Activated CD4-positive, alpha-beta T cell treated with anti-CD3 and anti-CD28 coated beads for 36 hours (primary cell): ENCODE measurements at places on chromosomes 2 and 18. TPM values are rescaled to one million over a fixed set of nuclear protein-coding genes. Genes with fewer than 3 reads are reported as not detected.
A peak's percentile ranks its signal among the peaks of the same experiment; 100 is the strongest.

GRCh38 chr2:218991674-218992168 lies 1.5 kb downstream of the CRYBA2 start:
- no peak for DNase-seq
- no peak overlapping the region for H3K27ac ChIP-seq
- no peaks in the 10 kb centered on the region for H3K36me3 ChIP-seq
- peaks cover 74% of the 10 kb centered on the region for H3K27me3 ChIP-seq
- H3K4me1 ChIP-seq = no peaks in the 10 kb centered on the region
- H3K4me3 ChIP-seq = no peak overlapping the region

IL37 gene
- not detected for total RNA-seq

GRCh38 chr2:33184041-33184440 lies 237.3 kb downstream of the LTBP1 start:
- no peak for DNase-seq
- H3K4me1 ChIP-seq = no peaks in the 10 kb centered on the region
- H3K27ac ChIP-seq = no peak overlapping the region
- H3K4me3 ChIP-seq = no peak overlapping the region

DNA sequence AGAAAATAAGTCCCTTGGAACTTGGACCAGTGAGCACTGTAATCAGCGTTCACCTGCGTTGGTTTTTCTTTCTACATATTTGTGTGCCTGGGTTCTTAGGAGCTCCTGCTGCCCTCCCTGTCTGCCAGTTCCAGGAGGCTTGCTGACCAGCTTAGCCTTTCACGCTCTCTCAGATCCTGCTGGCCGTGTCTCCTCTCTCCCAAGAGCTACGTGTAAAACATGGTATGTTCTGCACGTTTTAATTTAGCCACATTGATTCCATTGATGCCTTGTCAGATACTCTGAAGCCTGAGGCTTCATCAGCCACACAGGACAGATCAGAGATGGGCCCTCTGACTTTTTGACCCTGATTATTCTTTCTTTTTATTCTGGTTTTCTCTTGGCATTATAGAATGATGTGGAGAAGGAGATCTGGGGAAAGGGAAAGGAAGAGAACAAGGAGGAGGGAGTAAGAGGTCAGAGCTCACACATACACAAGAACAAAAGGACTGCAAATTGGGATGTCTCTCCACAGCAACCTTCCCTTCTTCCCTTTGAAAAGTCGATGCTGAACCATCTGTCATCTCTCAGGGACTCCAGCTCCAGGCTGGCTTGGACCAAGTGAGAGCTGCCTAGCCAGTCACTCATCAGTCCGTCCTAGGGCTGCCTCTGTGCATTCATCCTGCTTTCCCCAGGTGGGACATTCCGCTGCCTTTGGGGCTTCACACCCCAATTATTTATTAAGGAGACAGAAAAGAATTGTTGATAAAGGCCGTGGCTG lies 152.8 kb downstream of the PIK3C3 start:
- no peak overlapping the region for H3K4me3 ChIP-seq
- no peaks in the 10 kb centered on the region for H3K4me1 ChIP-seq

DNA sequence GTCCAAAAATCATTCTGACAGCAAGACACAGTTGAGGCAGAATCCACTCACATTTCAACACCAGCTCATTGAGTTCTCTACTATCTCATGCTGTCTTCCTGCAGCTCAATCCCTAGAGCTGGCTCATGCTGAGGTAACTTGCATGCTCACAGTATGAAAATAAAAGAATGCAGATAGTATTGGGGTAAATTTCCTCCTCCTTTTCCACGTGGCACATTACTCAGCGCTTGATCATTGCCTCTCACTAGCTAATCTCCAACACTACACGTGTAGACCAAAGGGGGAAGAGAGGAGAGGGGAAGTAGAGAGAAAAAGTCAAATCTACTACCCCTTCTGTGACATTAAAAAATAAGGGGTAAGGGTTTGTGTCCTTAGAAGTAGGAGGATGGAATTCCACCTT lies 300.6 kb downstream of the AFF3 start:
- peaks cover 10% of the 10 kb centered on the region for H3K4me1 ChIP-seq
- H3K27ac ChIP-seq = no peak overlapping the region
- no peaks in the 10 kb centered on the region for H3K36me3 ChIP-seq
- no peak for DNase-seq
- H3K4me3 ChIP-seq = no peak overlapping the region

DNA sequence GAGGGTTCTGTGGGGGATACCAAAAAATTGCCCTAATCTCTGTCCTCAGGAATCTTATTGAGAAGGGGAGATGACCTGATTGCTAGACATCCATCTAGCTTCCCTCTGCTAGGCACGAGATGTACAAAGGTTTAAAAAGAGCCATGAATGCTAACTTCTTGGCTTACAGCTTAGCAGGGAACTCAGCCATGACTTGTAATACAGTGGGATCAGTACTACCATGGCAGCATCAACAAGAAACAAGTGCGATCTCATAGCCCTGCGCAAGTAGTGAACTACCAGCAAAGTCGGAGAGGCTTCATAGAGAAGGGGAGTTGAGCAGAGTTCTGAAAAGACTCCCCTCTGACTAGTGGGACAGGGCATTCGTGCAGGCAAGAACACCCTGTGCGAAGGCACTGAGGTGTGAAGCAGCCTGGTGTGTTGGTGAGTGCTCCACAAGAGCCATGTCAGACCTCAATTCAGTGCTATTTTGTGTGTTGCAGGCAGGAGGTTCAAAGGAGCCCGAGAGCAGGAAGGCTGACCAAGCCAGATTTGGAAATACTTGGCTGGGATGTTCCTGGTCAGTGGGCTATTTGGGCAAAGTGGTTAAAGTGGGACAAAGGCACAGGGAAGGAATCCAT lies 130.0 kb downstream of the FMNL2 start:
- H3K27ac ChIP-seq = no peak overlapping the region
- DNase-seq = no peak
- no peak overlapping the region for H3K4me3 ChIP-seq
- H3K27me3 ChIP-seq = peaks cover 15% of the 10 kb centered on the region
- no peaks in the 10 kb centered on the region for H3K36me3 ChIP-seq

DNA sequence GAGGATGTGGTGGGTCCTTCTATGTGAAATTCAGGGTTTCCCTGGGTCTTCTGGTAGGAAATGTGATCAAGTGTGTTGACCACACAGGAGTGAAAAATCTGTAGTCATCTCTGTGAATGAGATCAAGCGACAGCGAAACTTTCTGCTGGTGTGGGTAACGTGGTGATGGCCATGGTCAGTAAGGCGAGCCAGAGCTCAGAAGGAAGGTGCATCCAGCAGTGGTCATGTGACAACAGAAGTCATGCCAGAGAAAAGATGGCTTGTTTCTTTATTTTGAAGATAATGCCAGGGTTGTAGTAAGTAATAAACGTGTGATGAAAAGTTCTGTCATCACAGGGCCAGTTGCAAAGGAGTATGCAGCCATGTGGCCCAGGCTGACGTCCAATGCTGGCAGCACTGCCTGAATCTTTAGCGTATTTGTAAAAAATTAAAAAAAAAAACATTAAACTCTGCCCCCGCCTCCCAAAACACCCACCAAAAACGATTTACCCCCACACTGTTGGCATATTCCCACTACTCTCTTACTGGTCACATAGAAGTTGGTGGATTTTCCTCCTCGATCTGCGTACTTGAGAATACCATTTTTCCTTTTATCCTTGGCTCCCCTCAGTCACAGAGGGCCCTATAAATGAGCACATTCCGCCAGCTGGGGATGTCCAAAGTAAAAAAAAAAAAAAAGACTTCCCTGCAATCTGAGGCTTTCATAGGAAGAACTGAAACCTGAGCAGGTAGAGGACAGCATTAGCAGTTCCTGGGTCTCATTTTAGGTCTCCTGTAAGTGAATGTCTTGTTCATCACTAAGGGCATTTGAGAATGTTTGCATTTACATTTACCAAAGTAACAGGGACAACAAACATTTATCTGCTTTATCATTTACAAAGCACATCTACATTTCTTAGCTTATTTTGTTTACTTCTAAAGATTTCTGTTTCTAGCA lies 70.6 kb downstream of the SLC4A3 start:
- DNase-seq = no peak
- no peak overlapping the region for H3K4me3 ChIP-seq
- no peak overlapping the region for H3K27ac ChIP-seq
- no peaks in the 10 kb centered on the region for H3K4me1 ChIP-seq
- H3K36me3 ChIP-seq = no peaks in the 10 kb centered on the region

DNA sequence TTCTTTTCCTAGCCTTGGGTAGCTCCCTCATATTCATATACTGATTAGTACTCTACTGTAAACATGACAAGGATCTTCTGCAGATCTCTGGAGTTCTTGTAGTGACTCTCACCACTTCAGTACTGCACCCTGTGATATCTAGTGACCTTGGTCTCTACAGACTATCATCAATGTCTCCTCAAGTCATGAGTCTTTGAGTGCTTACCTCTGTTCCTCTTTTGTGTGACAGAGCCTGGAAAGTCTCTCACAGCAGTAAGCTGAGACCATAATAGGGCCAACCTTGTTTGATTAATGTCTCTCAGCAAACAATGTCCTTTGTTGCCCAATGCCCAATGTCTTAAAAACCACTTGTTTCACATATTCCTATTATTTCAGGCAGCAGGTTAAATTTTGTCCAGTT lies 34.2 kb upstream of the BAZ2B start:
- H3K27ac ChIP-seq = no peak overlapping the region
- no peaks in the 10 kb centered on the region for H3K4me1 ChIP-seq
- H3K36me3 ChIP-seq = peaks cover 2% of the 10 kb centered on the region

GRCh38 chr2:46337208-46337994 lies 40.2 kb downstream of the EPAS1 start:
- no peak for DNase-seq
- H3K4me1 ChIP-seq = peaks cover 19% of the 10 kb centered on the region
- no peaks in the 10 kb centered on the region for H3K36me3 ChIP-seq
- H3K27me3 ChIP-seq = peaks cover 4% of the 10 kb centered on the region

DNA sequence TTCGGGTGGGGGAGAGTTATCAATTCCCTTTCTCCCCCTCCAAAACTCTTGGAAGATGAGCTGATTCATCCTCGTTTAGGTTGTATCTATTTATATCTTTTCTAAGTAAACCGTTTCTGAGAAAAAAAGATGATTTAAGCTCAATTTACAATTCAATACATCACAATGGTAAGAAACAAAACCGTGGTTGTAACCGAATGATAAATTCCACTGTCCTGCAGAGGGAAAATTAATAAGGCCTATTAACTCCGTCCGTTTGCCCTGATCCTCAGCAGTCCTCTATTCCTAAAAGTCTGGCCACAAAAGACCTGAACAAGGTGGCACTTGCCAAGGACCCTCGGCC lies 286.2 kb downstream of the TCF4 start:
- H3K27me3 ChIP-seq = peaks cover 6% of the 10 kb centered on the region
- no peak for DNase-seq
- no peak overlapping the region for H3K4me3 ChIP-seq
- no peaks in the 10 kb centered on the region for H3K36me3 ChIP-seq
- no peaks in the 10 kb centered on the region for H3K4me1 ChIP-seq

DNA sequence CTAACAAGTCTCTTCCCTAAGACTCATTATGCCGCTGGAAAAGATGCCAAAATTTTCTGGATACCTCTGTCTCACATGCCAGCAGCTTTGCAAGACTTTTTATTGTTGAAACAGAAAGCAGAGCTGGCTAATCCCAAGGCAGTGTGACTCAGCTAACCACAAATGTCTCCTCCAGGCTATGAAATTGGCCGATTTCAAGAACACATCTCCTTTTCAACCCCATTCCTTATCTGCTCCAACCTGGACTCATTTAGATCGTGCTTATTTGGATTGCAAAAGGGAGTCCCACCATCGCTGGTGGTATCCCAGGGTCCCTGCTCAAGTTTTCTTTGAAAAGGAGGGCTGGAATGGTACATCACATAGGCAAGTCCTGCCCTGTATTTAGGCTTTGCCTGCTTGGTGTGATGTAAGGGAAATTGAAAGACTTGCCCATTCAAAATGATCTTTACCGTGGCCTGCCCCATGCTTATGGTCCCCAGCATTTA lies 26.3 kb downstream of the DHRS9 start:
- peak overlapping the region; percentile 28 for H3K27ac ChIP-seq
- peaks cover 4% of the 10 kb centered on the region for H3K36me3 ChIP-seq
- no peak overlapping the region for H3K4me3 ChIP-seq
- peaks cover 6% of the 10 kb centered on the region for H3K27me3 ChIP-seq
- peaks cover 25% of the 10 kb centered on the region for H3K4me1 ChIP-seq
- DNase-seq = peak; percentile 34

IL36A gene
- total RNA-seq = not detected

DNA sequence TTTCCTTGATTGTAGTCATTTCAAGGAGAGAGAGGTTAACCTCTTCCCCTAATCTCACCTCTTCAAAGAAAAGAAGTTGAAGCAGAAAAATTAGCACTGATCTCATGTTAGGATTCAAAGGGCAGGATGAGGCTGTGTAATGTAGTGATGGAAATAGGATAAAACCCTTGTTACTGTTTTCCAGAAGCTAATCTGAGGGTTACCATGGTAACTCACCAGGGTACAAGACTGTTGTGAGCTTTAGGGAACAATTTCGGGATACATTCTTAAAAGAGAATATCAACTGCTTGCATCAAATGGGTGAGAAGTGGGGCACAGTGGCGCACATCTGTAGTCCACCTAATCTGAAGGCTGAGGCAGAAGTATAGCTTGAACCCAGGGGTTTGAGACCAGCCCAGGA lies 64.9 kb upstream of the SLC39A10 start:
- no peak overlapping the region for H3K4me3 ChIP-seq
- DNase-seq = no peak
- H3K27me3 ChIP-seq = no peaks in the 10 kb centered on the region
- peaks cover 2% of the 10 kb centered on the region for H3K36me3 ChIP-seq

NMUR1 gene
- total RNA-seq = not detected

GRCh38 chr18:22221350-22221749 lies 52.0 kb downstream of the GATA6 start:
- H3K36me3 ChIP-seq = no peaks in the 10 kb centered on the region
- DNase-seq = no peak
- no peaks in the 10 kb centered on the region for H3K27me3 ChIP-seq
- H3K4me3 ChIP-seq = no peak overlapping the region

GRCh38 chr2:105610576-105611332 lies 134.0 kb upstream of the NCK2 start:
- H3K4me1 ChIP-seq = no peaks in the 10 kb centered on the region
- H3K36me3 ChIP-seq = no peaks in the 10 kb centered on the region
- H3K27ac ChIP-seq = no peak overlapping the region
- no peak for DNase-seq

DNA sequence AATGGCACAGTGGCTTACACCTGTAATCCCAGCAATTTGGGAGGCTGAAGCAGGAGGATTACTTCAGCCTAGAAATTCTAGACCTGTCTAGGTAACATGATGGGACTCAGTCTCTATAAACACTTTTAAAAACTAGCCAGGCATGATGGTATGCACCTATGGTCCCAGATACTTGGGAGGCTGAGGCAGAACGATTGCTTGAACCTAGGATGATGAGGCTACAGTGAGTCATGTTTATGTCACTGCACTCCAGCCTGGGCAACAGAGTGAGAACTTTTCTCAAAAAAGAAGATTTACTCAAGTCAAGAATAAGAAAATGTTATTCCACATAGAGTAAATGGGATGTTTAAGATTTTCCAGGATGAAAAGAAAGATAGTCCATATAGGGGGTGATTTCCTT lies 158.6 kb downstream of the HNMT start:
- no peak for DNase-seq
- H3K4me3 ChIP-seq = no peak overlapping the region
- H3K27ac ChIP-seq = no peak overlapping the region
- no peaks in the 10 kb centered on the region for H3K27me3 ChIP-seq
- no peaks in the 10 kb centered on the region for H3K4me1 ChIP-seq
- H3K36me3 ChIP-seq = no peaks in the 10 kb centered on the region

CDH20 gene
- 0.05 TPM for total RNA-seq

UGT1A1 gene
- not detected for total RNA-seq

TXNDC2 gene
- not detected for total RNA-seq
